ENCODE measurements at places on chromosomes 3 and 15.
A peak's percentile ranks its signal among the peaks of the same experiment; 100 is the strongest.

GRCh38 chr15:95880031-95880570, 450.4 kb upstream of the NR2F2 start:
- DNase-seq, result no peak

DNA sequence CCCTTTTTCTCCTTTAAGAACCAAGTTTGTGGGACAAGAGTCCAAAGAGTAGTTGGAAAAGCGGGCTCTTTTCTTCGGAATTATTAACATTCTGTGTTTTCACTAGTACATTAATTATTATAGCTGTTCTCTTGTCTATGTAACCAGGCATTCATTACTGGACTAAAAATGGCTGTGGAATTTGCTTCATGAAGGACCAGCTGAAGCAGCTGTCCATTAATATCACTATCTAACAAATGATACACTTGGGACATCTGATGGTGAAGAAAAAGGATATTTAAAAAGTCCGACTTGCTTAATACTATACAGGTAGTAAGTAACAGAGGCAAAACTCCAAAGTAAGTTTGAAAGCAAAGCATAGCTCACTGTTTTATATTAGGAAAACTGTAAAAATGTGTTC, 728.9 kb upstream of the DPPA4 start:
- no peak for DNase-seq

- DNase-seq, result peak; percentile 12
Observed at GRCh38 chr15:51030649-51031316, 63.9 kb downstream of the TNFAIP8L3 start.

GRCh38 chr3:112769286-112769978, 77.2 kb downstream of the CD200R1L start:
- no peak for DNase-seq

- DNase-seq, result no peak
Observed at GRCh38 chr3:162292409-162292808, 795.8 kb downstream of the OTOL1 start.

DNA sequence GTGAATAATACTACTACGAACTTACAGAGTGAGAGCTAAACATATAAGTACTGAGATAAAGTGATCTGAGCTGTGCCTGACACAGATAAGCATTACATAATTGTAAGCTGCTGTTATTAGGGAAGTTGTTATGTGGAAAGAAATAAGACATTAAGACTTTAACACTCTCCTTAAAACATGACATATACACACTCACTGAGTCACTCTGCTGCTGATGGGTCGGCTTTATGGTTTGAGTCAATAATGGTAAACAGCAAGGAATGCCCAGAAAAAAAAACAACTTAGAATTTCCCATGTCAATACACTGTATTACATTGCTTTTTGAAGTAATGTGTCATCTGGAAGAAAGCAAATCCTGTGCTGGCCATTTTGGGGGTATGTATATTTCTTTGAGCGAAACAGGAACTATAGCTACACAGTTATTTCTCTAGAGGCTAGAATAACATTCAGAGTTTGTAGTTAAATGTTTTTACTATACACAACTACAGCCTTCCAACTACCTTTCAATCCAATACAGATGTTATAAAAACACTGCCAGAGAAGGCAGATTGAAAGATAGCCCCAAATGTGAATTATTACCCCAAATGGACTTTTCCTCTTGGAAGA, 22.8 kb upstream of the SPRED1 start:
- no peak for DNase-seq

DNA sequence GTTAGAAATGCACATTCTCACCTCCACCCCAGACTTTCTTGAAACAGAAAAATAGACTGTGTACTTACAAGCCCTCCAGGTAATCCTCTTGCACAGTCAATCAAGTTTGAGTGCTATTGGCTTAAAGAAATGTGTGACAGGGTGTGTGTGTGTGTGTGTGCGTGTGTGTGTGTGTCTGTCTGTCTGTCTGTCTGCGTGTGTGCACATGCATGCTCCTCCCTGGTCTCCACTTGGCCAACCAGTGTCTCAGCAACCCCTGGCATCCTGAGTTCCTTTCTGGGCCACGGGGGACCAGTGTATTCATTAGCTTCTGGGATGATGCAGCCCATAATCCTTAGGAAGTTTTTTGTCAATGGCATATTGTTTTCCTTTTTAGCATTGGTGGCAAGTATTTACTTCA, 128.8 kb upstream of the IL12A start:
- no peak for DNase-seq

DNA sequence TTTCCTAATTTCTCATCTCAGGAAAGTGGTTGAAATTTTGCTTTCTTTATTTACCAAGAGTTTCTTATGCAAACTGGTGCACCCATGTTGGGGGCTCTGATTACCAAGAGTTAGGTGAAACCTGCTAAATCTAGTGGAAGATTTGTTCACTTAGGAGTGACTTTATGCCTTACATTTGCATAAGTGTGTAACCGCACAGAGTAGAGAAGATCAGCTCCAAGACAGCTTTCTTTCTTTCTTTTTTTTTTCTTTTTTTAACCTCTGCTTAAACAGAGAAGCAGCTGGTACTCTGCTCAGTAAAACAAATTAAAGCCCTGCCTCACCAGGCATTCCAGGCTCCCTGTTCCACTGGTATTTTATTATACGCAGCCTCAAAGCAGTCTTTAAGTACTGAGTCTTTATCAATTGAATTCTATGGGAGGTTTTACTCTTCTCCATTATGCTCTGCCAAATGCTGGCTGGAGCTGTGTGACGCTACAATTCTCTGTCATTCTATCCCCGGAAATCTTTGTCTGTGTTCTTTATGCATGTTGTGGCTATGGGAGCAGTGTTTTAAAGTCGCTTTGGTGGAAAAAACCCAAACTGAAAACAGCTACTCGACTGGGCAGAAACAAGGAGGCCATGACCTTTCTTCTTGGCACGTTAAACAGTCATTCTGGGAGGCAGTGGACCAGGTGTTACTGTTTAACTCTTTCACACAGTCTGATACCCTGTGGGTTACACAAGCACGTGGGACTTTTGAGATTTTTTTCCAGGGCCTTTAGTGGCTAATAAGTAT, 55.2 kb upstream of the GBE1 start:
- DNase-seq, result peak; percentile 80

DNA sequence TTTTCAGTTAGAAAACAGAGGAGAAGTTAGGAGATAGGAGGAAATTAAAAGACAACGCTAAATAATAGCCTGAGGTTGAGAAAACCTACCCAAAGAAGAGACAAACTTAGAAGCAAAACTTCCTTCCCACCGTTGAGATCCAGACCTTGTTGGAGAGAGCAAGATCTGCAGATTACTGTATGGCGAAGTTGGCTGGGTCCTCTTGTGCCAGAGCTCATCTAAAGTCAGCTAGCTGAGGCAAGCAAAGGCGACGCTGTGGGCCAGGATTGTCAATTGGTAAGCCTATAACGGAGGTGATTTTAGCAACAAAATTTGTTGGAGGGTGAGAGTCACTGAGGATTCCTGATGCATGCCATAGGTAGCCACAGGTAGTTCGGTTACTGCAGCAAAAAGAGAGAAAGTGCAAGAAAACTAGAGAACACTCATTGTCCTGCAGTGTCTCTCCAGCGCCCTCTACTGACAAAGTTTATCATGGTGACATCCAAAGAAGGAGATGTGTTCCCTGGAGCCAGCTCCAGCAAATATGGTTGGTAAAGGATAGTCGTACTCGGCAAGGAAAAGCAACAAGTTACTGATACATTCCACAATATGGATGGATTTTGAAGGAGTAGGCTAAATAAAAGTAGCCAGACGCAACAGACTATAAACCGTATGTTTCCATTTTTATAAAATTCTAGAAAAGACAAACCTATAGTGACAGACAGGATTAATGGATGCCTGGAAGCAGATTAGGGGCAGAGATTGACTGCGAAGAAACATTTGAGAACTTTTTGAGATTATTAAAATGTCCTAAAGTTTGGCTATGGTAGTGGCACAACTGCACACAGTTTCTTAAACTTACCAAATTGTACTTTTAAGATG, 9.8 kb upstream of the OR5K4 start:
- no peak for DNase-seq

GRCh38 chr3:172046268-172046915, 7.0 kb downstream of the FNDC3B start:
- no peak for DNase-seq

DNA sequence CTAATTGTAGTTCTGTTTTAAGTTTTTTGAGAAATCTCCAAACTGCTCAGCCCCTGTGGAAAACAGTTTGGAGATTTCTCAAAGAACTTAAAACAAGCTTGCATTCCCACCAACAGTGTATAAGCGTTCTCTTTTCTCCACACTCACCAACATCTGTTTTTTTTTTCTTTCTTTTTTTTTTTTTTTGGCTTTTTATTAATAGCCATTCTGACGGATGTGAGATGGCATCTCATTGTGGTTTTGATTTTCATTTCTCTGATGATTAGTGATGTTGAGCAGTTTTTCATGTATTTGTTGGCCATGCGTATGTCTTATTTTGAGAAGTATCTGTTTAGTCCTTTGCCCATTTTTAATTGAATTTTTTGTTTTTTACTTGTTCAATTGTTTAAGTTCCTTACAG, 73.1 kb upstream of the COL8A1 start:
- no peak for DNase-seq

- DNase-seq, result no peak
Observed at GRCh38 chr3:122975163-122975923, 52.2 kb downstream of the SEMA5B start.

- no peak for DNase-seq
Observed at GRCh38 chr3:42194943-42195510, 71.0 kb downstream of the CCK start.

Data from epithelial cell of proximal tubule (primary cell).